CD8-positive, alpha-beta T cell (primary cell): ENCODE measurements at places on chromosomes 16 and 17.

GRCh38 chr17:78272914-78273258 is 41.5 kb downstream of the TMEM235 start:
- DNase-seq: no peak

DNA sequence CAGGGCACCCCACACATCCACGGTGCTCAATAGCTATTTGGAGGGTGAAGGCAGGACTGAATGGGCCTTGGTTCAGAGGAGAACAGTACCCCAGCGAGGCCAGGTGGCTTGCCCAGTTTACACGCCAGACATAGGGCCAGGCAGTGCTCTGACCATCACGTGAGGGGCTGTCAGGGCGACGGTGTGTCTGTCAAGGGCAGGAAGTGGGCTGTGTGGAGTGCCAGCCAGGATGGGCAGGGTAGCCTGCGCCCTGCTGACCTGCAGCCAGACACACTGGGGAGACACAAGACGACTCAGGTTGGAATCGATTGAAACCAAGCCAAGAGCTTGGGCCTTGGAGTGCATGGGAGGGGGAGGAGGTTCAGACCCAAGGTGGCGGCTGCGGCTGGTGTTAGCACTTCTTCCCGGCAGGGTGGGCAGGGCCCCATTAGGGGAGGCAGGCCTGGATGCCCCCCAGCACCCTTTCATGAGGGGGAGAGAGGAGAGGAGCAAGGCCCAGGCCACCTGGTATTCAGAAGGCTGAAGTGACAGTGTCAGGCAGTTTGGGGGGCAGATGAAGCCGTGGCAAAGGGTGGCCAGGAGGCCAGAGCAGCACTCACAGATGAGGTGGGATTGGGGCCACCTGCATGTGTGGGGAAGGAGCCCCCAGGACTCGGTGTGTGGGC is 68.2 kb downstream of the SREBF1 start:
- DNase-seq: no peak

DNA sequence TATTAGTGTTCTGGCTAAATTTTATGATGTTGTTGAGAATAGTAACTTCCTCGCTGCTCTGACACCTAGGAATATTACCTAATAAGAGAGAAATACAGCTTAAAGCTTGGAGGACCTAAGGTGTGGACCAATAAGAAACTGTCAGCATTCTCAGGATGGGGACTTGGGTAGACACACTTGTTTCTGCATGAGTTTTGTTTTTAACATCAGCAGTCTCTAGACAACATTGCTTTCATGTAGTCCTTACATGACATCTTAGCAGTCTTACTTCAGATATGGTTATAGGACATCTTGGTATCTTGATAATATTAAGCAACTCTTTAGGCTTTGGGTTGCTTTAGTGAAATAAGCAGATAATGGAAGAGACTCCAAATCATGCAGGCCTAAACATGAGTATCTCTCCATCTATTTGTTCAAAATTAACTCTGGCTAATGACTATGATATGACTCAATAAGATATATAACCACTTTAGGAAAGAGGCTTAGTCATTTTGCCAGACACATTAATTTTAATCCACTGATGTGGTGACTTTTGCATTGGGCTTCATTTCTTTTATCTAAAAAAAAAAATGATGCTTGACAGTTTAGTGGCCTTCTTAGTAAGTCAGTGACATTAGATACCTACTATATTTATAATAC is 84.5 kb downstream of the WNT3 start:
- no peak for DNase-seq

DNA sequence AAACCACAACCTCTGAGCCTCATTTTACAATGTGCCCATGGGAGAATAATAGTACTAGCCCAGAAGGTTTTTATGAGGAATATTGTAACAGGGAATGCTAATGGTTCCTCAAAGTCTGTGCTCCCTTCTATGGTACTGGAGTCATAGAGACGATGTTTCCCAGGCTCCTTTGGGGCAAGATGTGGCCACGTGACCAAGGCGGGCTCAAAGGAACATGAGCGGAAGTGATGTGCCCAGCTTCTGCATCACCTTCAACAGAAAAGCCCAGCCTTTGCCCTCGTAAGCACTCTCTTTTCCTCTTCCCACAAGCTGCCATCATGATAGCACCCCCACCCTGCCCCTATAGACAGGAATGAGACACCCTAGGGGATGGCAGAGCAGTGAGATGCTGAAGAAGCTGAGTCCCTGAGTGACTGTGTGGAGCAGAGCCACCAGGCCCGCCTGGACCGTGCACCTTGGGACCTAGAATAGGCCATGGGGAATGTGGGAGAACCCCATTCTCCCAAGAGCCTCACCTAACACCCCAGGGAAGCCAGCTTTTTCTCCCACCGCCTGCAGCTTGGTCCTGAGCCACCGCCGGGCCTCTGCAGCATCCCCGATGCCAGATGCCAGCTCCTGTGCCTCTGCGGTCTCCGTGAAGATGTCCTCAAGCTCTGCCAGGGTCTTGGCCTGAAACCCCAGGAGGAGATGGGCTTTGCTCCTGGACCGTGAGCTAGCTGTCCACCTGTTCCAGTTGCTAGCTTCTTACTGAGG is 22.2 kb upstream of the PIK3R6 start:
- no peak for DNase-seq

GRCh38 chr17:31269036-31269577 is 27.9 kb downstream of the OMG start:
- no peak for DNase-seq

- DNase-seq: no peak
Measured at GRCh38 chr17:41547921-41548843, 20.1 kb upstream of the KRT19 start.

- no peak for DNase-seq
Measured at GRCh38 chr16:77868478-77868877, 80.1 kb downstream of the VAT1L start.
